CD4-positive, alpha-beta T cell treated with Interleukin-4 for 4 hours (primary cell): ENCODE measurements at places on chromosomes 12 and 14.

- DNase-seq: no peak
These were observed 20.9 kb upstream of the CACNA2D4 start for GRCh38 chr12:1939331-1939730.

DNA sequence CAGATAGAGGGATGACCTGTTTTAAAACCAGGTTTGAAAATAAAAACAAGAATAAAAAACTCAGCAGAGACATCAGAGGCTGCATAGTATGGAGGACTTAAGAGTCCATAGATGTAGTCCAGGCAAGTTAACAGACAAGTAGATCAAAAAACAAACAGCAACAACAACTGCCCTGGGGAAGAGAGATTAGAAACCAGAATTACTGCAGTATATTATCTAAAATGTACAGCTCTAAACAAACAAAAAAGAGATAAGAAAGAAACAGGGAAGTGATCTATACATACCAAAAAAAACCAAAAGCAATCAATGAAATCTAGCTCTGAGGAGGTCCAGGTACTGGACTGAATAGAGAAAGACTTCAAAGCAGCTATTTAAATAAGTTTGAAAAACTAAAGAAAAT is 48.8 kb downstream of the ACSM4 start:
- DNase-seq: no peak

- DNase-seq: no peak
These were observed 1.6 kb upstream of the TXNRD1 start for GRCh38 chr12:104213952-104214351.

GRCh38 chr12:13365748-13366366 is 169.3 kb downstream of the EMP1 start:
- no peak for DNase-seq

- DNase-seq: no peak
These were observed 83.0 kb upstream of the CCDC196 start for GRCh38 chr14:66403183-66403582.

GRCh38 chr12:121792607-121793439 is 665 bp downstream of the RHOF start:
- no peak for DNase-seq
